Immature natural killer cell (primary cell): ENCODE measurements at places on chromosomes 6 and 20. TPM values are rescaled to one million over a fixed set of nuclear protein-coding genes. Genes with fewer than 3 reads are reported as not detected.
A peak's percentile ranks its signal among the peaks of the same experiment; 100 is the strongest.

GRCh38 chr6:75012018-75012417 lies 193.8 kb downstream of the COL12A1 start:
- no peak for DNase-seq

DNA sequence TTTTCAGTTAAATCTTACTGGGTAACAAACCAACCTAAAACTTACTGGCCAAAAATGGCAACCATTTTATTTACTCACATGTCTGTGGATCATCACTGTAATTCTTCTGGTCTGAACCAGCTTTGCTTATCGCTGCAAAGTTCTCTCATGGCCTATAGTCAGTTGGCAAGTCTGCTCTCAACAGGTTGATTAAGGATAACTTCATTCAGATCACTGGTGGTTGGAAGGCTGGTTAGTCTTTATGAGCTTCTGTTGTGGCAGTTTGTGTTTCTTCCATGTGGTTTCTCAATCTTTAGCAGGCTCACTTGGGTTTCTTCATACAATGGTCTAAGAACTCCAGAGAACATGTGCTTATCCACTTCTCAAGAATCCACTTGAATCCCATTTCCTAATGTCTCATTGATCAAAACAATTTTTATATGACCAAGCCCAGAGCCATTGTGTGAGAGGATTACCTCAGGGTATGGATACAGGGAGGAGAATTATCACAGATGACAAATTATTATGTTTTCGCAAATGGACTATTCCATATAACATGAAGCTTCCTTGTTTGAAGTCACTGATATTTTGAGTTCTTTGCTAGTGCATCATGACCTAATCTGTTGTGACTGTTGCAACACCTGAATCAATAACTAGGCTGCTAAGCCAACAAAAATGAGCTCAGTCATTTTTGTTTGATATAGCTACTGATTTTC lies 155.4 kb upstream of the BMP2 start:
- no peak for DNase-seq

GRCh38 chr6:16729183-16729691 lies 32.0 kb downstream of the ATXN1 start:
- DNase-seq, result no peak

DNA sequence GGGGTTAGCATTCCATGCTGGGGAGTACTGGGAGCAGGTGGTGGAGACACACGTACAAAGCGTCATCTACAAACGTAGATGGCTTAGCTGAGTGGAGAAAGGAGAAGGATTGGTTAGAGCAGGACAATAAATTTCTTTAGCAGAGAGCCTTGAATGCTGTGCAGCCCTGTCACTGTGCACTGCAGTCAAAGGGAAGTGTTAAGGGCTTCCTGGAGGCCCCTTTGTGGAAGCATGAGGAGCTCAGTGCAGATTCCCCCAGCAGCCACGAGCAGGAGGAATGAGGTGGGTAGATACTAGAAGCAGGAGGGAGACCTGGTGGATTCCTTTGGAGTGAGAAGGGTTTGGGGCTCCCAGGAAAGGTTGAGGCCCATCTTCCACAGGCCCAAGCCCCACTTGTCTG lies 6.1 kb upstream of the TREML4 start:
- no peak for DNase-seq

GRCh38 chr6:34556031-34556471 lies at the start of gene SPDEF:
Gene SPDEF (minus strand): TSS chr6:34556329. CDS start chr6:34544455, 11,874 bp downstream.
- DNase-seq, result no peak

DNA sequence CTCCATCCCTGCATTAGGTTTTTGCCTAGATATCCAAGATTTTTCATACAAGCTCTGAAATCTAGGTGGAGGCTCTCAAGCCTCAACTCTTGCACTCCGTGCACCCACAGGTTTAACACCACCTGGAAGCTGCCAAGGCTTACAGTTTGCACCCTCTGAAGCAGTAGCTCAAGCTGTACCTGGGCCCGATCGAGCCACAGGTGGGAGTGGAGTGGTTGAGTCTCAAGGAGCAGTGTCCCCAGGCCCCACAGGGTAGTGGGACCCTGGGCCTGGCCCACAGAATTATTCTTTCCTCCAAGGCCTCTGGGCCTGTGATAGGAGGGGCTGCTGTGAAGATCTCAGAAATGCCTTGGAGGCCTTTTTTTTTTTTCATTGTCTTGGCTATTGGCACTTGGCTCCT lies 973.5 kb upstream of the MAP3K7 start:
- no peak for DNase-seq

GRCh38 chr20:31835977-31836852 lies 9.2 kb downstream of the FOXS1 start:
- peak; percentile 76 for DNase-seq

DNA sequence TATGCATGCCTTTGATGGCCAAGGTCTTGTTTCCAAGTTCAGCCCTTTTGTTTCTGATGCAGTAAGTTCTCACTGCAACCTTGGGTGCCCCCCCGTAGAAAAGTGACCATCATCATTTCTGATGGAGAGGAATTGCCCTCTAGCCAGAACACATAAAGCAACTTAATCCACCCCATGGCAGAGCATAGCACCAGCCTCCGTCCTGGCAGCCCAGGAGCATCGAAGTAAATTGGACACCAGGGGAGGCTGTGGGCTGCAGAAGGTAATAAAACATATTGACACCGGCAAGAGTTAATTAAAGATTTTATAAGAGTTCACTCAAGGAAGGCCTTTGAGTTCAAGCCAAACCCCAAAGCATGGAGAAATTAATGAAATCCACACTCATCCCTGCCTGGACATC lies 39.2 kb upstream of the CST7 start:
- DNase-seq, result no peak

- no peak for DNase-seq
Observed at GRCh38 chr6:170286246-170286933, 4.5 kb downstream of the DLL1 start.

- DNase-seq, result peak; percentile 43
Observed at GRCh38 chr20:20711413-20711812, 1.0 kb downstream of the RALGAPA2 start.

DNA sequence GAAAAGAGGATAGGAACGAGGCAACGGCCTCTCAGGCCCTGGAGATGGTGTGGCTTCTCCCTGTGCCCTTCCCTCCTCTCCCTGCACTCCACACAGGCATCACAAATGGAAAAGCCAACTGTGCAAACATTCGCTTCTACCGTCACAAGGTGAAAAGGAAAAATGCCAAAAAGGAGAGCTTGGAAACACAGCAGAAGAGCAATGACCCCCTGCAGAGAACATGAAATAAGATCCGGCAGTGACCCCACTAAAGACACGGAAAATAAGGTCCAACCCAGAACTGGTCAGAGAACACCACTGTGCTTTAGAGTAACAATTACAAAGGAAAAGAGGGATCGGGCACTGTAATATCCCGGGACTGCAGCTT lies 63.0 kb downstream of the SLC22A23 start:
- no peak for DNase-seq

RAMACL gene
- polyA plus RNA-seq, result 0.38 TPM

NHLRC1 gene
- polyA plus RNA-seq, result 4.4 TPM

C6orf141 gene
- polyA plus RNA-seq, result not detected

GLP1R gene
- polyA plus RNA-seq, result not detected

PTCRA gene
- polyA plus RNA-seq, result 0.62 TPM

DLK2 gene
- polyA plus RNA-seq, result 0.11 TPM

ZSCAN23 gene
- 0.16 TPM for polyA plus RNA-seq

THBD gene
- 0.96 TPM for polyA plus RNA-seq

BTN1A1 gene
- not detected for polyA plus RNA-seq

LIN28B gene
- polyA plus RNA-seq, result not detected
